ENCODE measurements at places on chromosomes 3 and 15. TPM values are rescaled to one million over a fixed set of nuclear protein-coding genes. Genes with fewer than 3 reads are reported as not detected.

The PLA2G4B gene
- 7.5 TPM for total RNA-seq

The CERS3 gene
- 12.8 TPM for total RNA-seq

The KCNMB2 gene
- not detected for total RNA-seq

The IGF2BP2 gene
- total RNA-seq, result 42.4 TPM

The CD86 gene
- under 0.01 TPM for total RNA-seq

The ZDHHC19 gene
- not detected for total RNA-seq

The GASK1A gene
- total RNA-seq, result 0.48 TPM

The TRAIP gene
- total RNA-seq, result 4.1 TPM

The FGF7 gene
- under 0.01 TPM for total RNA-seq

The VPS13C gene
- total RNA-seq, result 33.7 TPM

The ROPN1 gene
- total RNA-seq, result not detected

The FILIP1L gene
- total RNA-seq, result 5.3 TPM
